ENCODE measurements at places on chromosomes 1 and 21.

- DNase-seq: peak; percentile 38
These were observed 132.4 kb upstream of the TIAM1 start for GRCh38 chr21:31476263-31477022.

DNA sequence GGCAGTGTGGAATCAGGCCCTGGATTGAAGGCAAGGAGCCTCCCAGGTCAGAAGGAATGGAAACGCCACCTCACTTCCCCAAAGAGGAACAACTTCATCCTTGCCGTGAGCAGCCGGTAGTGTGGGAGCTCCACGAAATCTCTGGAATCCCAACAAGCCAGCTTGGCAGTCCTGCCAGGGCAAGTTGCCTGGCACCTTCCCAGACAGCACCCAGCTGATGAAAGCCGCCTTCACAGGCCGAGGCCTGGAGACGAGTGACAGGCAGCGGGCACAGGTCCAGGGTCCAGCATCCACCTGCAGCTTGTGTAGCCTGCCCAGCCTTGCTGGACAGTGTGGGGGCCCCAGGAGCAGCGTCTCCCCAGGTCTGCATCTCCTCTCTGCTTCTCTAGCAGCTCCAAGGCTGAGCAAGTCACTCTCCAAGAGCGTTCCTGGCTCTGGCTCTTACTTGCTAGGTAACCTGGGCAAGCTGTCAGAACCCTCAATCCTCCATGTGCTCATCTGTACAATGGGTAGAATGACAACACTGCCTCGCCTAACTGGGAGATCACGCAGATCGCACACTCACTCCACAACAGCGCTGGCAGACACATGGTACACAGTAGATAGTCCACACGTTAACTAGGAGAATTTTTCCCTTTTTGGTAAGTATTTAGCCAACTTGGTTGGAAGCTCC lies 43.0 kb downstream of the ACOT7 start:
- DNase-seq: no peak

DNA sequence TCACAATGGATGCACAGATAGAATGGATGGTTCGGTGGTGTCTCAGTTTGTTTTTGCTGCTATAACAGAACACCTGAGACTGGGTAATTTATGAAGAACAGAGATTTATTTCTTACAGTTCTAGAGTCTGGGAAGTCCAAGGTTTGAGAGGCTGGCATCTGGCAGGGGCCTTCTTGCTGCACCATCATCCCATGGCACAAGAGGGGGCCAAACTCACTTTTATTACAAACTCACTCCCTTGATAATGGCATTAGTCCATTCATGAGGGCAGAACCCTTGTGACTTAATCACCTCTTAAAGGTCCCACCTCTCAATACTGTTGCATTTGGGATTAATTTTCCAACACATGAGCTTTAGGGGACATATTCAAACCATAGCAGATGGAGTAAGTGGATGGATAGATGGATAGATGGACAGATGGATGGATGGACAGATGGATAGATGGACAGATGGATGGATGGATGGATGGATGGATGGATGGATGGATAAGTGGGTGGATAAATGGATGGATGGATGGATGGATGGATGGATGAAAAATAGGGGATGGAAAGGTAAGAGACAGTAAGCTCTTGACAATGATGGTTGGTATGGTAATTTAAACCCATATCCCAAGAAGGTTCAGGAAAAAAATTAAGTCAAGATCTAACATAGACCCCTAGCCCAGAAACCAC lies 16.5 kb downstream of the CAMK2N1 start:
- DNase-seq: no peak

DNA sequence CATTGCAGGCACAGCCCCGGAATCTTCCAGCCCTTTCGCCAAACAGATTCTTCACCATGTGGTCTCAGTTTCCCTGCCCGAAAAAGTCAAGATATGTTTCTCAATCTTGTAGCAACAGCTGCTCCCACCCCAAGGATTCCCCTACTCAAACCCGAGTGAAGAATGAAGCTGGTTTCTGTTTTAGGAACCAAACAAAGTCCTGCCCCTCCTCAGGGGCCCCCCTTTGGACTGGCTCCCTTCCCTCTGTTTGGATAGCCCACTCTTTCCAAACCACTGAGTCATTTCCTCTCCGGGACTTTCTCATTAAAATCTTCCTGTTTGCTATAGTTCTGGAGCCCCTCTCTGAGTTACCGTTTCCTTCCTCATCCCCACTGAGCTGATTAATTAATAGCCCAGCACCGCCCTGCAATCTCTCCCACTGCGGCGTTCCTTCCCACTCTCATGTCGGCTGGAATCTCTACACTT lies 100.9 kb downstream of the TSEN15 start:
- DNase-seq: no peak

- no peak for DNase-seq
These were observed 97.0 kb upstream of the DPH5 start for GRCh38 chr1:101122452-101123166.

GRCh38 chr1:157028674-157029073 lies 16.9 kb downstream of the ARHGEF11 start:
- DNase-seq: no peak

DNA sequence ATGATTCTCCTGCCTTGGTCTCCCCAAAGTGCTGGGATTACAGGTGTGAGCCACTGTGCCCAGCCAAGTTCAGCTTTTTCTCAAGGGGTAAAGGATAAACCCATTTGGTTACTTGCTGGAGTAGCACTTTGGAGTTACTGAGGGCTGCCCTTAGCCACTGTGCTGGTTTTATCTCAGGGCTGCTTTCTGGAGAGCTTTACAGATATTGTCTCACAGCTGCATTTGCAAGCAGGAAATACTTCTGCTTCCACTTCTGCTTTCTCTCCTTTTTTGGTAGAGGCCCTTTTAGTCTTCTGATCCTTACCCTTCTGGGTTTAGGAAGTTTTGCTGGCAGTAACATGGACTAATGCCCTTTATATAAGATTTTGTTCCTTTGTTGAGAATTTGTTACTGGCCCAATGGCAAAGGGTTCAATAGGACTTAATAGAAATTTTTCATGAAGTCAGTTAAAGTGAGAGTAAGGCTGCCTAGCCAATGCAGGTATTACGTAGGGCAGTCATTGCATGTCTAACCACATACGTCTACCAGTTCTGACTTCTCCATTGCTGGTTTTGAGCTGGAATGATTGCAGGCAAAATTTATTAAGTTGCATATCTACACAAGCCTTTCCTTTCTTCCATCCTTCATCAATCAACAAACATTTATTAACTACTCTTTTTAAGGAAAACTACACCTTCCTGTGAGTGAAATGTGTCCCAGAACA lies 24.4 kb downstream of the CAP1 start:
- DNase-seq: no peak

GRCh38 chr1:158016651-158017335 lies 23.3 kb downstream of the KIRREL1 start:
- DNase-seq: no peak

DNA sequence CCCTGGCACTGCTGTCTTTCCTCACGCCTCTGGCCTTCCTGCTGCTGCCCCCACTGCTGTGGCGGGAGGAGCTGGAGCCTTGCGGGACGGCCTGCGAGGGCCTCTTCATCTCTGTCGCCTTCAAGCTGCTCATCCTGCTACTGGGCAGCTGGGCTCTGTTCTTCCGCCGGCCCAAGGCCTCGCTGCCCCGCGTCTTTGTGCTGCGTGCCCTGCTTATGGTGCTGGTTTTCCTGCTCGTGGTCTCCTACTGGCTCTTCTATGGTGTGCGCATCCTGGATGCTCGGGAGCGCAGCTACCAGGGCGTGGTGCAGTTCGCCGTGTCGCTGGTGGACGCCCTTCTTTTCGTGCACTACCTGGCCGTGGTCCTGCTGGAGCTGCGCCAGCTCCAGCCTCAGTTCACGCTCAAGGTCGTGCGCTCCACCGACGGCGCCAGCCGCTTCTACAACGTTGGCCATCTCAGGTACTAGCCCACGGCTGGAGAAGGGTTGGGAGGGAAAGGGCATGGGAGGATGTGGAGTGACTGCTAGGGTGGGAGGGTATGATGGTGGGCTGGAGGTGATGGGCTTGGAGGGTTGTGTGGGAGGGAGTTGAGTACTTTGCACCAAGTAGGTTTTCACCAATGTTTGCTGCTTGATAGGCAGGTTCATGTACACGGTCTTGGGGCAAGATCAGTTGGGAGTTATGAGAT lies 18.9 kb downstream of the VANGL2 start:
- no peak for DNase-seq

DNA sequence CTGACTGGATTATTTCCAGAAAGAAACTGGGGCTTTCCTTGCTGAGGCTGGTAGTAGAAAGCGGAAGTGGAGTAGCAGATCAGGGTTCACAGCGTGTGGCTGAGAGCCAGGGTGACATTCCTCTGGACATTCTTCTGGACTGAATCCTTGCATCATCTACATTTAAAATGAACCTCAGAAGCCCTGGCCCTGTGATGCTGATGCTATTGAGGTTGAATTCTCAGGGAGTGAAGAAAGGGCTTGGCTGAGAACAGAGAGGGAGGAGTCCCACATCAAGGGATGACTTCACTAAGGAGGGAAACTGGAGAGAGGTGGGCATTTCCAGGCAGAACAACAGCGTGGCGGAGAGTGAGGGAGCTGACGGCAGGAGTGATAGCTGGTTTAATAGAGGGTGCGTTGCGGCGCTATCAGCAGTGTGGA lies 102.3 kb upstream of the LMO4 start:
- no peak for DNase-seq

DNA sequence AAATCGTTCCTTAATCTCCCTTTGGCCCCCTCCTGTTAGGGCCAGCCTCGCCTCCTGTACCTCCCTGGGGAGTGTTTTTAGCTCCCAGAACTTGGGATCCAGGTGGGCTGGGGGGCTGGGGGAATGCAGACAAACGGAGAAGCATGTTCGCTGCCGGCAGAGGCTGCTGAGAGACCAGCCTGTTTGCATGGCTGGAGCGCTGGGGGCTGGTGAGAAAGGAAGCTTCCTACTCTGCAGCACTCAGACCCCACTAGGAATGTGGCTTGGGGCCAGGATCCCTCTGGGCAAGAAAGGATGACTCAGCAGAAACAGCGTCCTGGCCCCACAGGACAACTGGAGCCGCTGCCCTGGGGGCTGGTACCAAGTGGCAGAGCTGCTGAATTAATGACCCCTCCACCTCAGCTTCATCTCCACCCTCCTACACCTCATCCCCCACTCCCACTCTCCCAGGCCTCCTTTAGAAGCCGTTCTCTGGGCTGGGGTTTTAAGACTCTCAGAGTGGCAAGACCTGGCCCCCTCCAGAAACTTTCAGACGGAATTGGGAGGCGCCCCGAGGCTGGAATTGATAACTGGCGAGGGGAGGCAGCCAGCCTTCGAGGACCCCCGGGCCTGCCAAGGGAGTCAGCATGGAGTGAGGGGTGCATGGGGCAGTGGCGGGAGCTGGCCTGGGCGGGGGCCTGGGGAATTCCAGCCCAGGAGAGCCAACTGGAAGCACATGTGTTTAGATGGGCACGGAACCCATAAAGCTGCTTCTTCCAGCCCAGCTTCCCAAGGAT lies 28.5 kb upstream of the EPS8L3 start:
- peak; percentile 84 for DNase-seq

DNA sequence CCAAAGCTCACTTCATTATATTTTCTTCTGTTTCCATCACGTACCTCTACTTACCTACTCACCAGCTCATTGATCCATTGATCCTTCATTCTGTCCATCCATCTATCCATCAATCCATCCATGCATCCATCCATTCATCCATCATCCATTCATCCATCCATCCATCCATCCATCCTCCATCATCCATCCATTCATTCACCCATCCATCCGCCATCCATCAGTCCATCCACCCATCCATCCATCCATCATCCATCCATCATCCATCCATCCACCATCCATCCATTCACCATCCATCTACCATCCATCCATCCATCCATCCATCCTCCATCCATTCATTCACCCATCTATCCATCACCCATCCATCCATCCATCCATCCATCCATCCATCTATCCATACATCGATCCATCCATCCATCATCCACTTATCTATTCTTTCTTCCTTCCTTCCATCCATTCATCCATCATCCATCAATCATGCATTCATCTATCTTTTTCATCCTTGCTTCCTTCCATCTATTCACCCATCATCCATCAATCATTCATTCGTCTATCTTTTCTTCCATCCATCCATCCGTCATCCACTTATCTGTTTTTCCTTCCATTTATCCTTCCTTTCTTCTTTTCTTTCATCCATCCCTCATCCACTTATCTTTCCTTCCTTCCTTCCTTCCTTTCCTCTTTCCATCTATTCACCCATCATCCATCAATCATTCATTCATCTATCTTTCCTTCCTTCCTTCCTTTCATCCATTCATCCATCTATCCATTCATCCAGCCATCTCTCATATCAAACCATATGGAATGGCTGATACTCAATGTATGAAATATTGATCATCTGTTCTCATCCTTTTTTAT lies 35.3 kb upstream of the ACTRT2 start:
- no peak for DNase-seq

Measured in COR-L47 (cell line).